ENCODE measurements at places on chromosomes 11 and 22. TPM values are rescaled to one million over a fixed set of nuclear protein-coding genes. Genes with fewer than 3 reads are reported as not detected.

GRCh38 chr22:21104126-21104691 lies 58.5 kb downstream of the LRRC74B start:
- no peak for DNase-seq

The IL18 gene
- not detected for total RNA-seq

GRCh38 chr11:121654259-121654842 lies 201.6 kb upstream of the SORL1-AS1 start:
- DNase-seq, result no peak

DNA sequence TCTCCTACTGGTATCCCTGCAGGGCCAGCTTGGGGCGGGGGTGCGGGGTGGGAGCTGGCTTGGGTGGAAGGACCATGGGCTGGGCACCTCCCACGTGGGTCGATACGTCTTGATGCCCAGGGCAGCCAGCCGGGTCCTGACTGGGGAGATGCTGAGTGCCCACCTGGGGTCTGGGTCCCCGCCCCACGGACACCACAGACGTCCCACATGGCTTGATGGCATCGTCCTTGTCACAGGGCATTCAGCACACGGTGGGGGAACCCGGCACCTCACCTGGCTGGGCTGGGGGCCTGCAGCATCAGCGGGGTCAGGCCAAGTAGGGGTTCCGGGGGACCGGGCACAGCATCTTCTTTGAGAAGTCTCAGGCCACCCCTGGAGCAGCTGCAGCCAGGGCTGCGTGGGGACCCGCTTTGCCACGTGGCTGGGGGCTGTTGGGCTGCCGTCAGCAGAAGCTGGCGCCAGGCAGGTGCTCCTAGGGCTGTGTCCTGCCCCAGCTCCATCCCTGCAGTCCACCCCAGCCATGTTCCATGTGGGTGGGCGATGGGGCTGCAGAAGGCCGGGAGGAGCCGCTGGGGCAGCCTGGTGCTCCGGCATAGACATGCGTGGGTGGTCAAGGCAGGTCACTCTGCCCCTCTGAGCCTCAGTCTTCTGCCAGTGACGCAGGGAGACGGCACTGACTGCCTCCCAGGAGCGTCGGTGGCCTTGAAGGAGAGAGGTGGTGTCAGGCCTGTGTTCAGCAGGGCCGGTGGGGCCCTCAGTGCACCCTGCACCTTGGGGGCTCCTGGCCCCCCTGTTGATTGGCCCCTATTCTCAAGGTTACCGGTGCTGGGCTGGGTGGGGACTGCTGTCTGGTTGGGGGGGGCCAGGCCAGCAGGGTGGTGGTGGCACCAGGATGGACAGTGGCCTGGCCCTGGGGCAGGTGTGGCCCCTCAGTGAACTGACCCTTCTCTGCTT lies 8.4 kb downstream of the SELENOO start:
- no peak for DNase-seq

- DNase-seq, result no peak
Observed at GRCh38 chr11:2789791-2790567, 90.2 kb upstream of the KCNQ1OT1 start.

DNA sequence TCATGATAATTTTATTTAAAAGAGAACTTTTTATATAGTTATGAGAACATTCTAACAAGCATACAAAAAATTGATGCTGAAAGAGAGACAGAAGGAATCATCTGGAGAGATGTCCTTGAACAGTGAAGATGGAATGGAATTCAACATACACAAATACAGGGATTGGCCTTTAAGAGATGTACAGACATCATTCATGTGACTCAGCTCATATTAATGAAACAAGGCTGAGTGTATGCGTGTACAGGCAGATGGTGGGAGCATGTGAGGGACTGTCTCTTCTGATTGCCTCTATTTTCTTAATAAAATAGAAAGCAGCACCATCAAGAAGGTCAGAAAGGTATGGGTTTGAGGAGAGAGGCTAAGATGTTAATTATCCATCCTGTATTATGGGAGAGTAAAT lies 793.3 kb downstream of the CNTN5 start:
- no peak for DNase-seq

GRCh38 chr22:19840955-19841640 lies 13.6 kb downstream of the GNB1L start:
- no peak for DNase-seq

GRCh38 chr11:75845324-75845723 lies 30.3 kb downstream of the UVRAG start:
- no peak for DNase-seq

DNA sequence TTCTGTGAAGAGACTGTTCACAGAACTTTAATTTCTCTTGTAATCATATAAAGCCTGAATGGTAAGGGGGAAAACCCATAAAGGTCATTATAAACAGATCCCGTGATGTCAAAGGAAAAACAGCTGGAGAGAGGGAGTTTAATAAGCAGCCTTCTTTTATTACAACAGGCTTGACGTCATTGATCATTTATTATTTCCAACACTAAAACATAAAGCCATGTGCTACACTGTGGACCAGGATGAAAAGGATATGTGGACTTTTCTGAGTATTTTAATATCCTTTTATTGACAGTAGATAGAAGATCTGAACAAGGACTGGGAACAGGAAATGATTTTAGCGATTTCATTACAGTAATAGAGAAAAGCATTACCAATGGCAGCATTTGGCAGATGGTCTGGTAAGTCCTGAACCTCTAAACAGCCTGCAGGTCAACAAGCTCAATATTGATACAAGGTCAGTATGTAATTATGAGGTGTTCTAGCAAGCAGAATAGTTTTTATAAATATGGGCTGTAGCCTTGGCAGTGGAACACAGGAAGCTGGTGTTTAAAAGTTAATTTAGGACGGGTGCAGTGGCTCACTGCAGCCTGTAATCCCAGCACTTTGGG lies 25.1 kb upstream of the TPH1 start:
- no peak for DNase-seq

DNA sequence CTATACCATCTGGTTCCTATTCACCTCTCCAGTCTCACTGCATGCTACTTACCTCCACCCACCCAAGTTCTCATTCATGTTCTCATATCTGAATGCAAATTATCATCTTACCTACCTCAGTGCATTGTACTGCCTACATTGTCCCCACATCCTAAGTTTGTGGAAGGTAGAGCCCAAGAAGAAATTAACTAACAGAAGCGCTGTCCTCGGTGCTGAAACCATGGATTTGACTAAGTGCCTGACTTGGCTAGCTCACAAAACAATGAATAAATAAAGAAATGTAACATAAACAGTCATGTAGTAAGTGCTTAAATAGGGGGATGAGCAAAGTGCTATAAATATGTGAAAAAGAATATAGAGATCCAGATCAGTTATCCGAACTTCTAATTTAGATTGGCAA lies 63.2 kb downstream of the GRIA4 start:
- peak; percentile 7 for DNase-seq

The OR10D3 gene
- not detected for total RNA-seq

DNA sequence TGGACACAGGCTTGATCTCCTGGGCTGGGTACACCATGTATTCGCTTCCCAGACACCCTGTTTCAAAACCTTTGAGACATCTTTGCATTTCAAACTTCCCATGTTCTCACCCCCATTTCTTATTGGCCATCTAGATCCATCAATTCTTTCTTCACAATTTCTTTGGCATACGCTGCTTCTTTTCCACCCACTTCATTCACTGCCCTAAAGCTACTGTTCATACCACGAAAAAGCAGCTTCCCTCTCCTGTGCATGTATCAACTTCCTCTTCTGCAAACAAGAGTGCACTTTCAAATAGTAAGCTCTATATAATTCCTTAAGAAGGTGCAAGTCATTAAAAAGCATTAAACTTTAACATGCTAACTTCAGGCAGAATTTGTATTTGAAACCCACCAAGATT lies 21.4 kb downstream of the UVRAG start:
- no peak for DNase-seq

GRCh38 chr11:6473451-6474412 lies at the start of gene TRIM3:
Gene TRIM3, minus strand, starts transcription at chr11:6473941. Its CDS starts 8,246 bp downstream, at chr11:6465695.
- DNase-seq, result peak; percentile 81

- no peak for DNase-seq
Observed at GRCh38 chr11:117618982-117619355, 178.0 kb downstream of the DSCAML1 start.

The MS4A6E gene
- not detected for total RNA-seq

The ARCN1 gene
- 98.9 TPM for total RNA-seq

DNA sequence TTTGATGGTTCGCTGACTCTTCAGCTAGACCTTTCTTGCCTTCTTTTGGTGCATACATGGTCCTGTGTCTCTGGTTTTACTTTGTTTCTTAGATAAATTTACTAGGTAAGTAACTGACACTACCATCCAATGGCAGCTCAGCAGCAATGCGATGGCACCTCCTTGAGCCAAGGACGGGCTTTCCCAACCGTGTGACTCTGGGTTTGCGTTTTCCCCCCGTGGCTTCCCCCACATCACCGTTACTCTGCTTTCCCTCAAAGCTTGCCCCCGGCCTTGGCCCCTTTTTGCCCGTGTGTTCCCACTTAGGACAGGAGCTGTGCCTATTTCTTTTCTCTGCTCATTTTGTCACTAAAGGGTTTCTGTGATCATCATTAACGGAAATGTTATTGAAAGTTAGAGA lies 41.5 kb downstream of the TBC1D22A start:
- no peak for DNase-seq

The ATG2A gene
- 28.7 TPM for total RNA-seq

The LRRC10B gene
- not detected for total RNA-seq

- DNase-seq, result no peak
Observed at GRCh38 chr11:43327987-43328386, 16.2 kb downstream of the API5 start.
